HS-5 (cell line): ENCODE measurements at places on chromosomes 6 and 20.

GRCh38 chr6:108526739-108527174 is 34.0 kb upstream of the FOXO3 start:
- peak; percentile 5 for DNase-seq

- no peak for DNase-seq
These were observed 279.6 kb upstream of the JAG1 start for GRCh38 chr20:10953437-10953836.

DNA sequence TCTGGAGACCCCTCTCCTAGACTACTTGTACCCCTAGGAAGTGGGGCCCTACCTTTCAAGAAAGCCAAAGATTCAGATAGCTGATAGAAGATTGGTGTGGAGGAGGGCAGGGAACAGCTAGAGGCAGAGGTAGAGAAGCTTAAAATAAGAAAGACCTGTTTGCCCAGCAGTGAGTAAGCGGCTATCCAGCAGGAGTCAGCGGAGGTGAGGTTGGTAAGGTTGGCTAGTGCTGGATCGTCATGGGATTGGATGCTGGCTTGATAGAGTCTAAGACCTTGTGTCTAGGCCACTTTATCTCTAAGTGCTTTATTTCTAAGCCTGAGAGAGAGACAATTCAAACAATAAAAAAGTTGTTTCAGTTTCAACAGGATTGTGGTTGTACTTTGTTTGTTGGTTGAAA is 19.1 kb downstream of the ANKS1A start:
- no peak for DNase-seq

- no peak for DNase-seq
These were observed 1.1 kb downstream of the ZNF165 start for GRCh38 chr6:28081486-28081751.

DNA sequence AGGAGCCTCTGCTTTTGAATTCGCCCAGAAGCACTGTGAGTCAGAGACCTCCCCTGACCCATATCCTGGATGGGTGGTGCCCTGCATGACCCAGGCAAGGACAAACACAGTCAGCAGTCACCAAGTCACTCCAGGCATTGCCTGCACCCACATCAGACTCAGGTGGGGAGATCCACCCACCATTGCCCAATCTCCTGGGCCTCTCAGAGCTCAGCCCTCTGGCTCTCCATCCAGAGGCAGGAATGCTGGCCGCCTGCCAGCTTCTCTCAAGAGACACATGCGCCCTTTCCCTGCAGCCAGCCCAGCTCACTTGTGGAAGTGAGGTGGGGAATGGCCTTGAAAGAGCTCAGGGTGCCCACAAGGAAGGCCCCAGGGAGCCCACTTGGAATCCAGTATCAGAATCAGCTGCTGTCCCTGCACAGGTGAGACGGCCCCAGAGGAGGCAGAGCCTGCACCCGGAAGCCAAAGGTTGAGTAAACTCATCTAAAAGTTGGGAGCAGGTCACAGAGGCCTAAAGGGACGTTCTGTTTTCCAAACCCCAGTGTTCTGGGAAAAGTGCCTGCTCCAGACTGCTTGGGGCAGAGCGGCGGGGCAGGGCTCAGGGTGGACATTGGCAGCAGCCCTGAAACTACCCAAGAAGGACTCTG is 129.8 kb downstream of the PREX1 start:
- peak; percentile 72 for DNase-seq

- no peak for DNase-seq
These were observed 121.9 kb upstream of the BTN3A2 start for GRCh38 chr6:26243132-26243531.

DNA sequence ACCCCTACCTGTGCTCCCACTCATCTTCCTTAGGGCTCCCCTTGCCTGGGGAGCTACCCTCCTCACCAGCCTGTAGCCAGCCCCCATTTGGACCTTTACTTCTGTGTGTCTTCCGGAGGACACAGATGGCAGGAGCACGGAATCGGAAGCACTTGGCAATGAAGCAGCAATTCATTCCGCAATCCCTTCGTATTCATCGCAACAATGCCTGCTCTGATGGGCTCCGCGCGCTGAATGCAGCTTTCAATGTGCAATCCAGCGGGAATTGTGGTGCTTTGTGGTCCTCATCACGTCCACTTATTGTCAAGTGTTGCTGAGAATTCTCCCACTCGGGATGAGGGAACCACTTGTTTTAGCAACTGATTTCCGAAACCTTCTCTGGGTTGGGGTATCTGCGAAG is 336.0 kb downstream of the DHX35 start:
- no peak for DNase-seq

GRCh38 chr20:51596668-51597388 is 54.3 kb upstream of the NFATC2 start:
- no peak for DNase-seq

- DNase-seq: no peak
These were observed 36.4 kb upstream of the SOX4 start for GRCh38 chr6:21556968-21557721.

DNA sequence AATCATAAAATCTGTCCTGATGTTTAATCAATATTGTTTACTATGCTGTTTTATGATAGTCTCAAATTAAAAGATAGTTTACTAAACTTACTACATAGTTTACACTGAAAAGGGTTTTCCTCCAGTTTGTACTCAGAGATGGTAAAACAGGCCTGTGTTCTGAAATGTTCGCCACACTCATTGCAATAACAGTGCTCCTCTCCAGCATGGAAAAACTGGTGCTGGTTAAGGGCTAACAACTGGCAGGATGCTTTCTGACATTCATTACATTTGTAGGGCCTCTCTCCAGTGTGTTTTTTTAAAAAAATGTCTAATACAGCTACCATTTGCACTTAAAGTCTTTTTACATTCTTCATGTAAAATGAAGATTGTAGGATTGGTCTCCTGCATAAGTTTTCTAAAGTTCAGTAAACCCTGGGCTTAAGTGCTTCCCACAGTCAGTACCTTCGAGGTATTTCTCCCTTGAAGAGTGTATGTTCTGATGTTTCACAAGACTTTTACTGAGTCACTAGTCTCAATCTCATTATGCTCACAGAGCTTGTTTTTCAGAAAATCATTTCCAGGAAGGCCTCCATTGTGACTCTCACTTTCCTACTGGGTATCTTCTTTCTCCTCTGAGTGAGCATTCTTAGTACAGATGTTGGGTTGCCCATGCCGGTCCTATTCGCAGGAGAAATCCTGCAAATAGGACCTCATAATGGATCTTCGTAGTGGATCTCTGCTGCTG is 8.7 kb upstream of the ZSCAN12 start:
- DNase-seq: no peak
